ENCODE measurements at places on chromosomes 4 and X.
A peak's percentile ranks its signal among the peaks of the same experiment; 100 is the strongest.

GRCh38 chrX:71301195-71301924, at the start of gene ITGB1BP2:
TSS of gene ITGB1BP2 (plus strand) at chrX:71301750. CDS start at chrX:71301807, 57 bp downstream.
- DNase-seq, result no peak

DNA sequence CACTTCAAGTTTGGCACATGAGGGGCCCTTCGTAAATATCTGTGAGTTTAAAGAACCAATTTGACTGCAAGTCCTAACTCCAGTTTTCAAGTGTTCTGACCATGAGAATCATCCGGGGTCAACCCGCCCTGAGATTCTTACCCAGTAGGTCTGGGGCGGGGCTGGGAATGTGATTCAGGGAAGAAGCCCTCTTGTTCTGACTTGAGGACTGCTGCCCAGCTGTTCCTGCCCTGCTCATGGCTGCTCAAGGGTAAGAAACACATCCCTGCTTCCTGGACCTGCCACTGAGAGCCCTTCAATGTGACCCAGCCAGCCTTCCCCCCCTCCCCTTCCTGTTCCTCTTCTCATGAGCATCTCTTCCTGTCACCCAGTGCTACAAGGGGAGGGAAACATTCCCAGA, 92.7 kb upstream of the PGRMC2 start:
- DNase-seq, result no peak

DNA sequence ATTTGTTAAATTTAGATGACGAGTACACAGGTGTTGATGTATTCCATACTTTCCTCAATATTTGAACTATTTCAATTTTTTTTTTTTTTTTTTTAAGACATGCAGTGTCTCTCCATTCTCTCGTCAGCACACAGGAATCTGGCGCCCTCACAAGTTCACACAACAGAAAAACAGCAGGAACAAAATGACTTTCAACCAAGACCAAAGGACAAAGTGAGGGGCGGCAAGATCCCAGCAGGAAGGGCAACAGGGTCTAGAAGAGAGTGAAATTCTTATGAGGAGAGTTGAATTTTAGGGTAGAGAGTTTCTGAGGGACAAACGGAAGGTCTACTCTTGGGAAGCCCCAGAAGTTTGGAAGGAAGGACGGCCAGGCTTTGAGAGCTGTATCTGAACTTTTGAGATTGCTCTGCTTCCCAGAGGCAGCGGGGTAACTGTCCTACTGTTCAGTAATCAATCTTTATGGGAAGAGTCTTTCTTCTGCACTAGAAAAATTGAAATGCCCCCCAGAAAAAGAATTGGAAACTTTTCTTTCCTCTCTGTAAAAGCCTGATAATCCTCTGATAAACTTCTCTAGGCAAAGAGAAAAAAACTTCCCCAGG, 760.2 kb downstream of the RAB28 start:
- DNase-seq, result no peak

- no peak for DNase-seq
Observed at GRCh38 chrX:97159916-97160800, 276.4 kb downstream of the RPA4 start.

DNA sequence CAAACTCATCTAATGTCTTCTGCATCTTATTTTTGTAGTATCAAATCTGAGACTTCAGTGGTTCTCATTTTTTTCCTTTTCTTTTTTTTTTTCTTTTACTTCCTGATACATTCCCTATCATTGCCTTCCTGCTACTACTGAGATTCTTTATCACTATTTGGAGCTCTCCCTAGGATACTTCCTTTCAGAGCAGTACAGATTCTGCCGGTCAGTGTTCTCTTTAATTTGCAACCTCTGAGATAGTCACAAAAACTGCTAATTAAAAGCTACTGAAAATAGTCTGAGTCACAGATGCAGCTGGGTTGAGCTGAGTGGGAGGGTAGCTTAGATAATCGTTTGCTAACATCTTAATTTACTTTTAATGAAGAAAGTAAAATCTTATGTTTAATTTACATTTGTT, 1279.7 kb downstream of the ARAP2 start:
- no peak for DNase-seq

DNA sequence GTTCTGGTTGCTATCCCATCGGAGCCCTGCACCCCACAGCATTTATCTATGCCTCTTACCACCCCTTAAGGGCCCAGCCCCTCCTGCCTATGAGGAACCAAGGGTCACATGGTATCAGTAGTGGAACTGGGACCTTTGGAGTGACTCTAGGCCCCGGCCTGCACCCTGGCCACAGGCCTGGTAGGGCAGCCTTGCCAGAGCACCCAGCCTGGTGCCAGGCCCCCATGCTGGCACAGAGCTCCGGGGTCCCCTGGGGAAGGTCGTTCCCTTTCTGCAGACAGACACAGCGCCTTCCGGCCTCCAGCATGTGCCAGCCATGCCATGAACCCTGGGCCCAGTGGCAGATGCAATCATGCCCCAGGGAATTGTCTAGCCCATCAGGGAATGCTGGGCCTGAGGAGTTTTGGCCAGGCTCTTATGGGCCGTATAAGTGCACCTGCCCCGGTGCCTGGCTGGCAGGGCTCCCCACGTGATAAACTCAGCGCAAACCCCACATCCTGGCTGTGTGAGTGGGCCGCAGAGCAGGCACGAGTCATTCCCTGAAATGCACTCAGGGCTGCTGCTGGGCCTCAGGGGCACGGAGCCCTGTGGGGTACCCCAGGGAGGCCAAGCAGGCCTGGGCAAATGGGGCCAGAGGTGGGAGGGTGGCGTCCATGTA, 19.8 kb upstream of the ADD1 start:
- DNase-seq, result no peak

GRCh38 chr4:185738820-185739219, 73.2 kb downstream of the SORBS2 start:
- no peak for DNase-seq

GRCh38 chr4:147843162-147843561, 111.3 kb downstream of the ARHGAP10 start:
- DNase-seq, result peak; percentile 22

DNA sequence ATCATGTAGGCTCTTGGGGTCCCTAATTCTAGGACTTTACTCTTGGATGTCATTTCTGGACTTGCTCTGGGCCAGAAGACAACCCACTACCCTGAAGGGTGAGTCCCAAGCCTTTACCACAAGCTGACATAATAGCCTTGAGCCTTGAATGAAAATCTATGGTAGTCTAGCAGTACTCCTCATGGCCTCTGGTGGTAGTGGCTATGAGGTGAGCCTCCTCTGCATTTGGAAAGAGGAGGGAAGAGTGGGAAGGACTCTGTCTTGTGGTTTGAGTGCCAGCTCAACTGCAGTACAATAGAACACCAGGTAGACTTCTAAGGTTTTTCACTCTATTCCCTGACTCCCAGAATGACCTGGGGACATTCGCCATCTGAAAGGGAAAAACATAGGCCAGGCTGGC, 96.5 kb downstream of the DCAF12L1 start:
- DNase-seq, result no peak

DNA sequence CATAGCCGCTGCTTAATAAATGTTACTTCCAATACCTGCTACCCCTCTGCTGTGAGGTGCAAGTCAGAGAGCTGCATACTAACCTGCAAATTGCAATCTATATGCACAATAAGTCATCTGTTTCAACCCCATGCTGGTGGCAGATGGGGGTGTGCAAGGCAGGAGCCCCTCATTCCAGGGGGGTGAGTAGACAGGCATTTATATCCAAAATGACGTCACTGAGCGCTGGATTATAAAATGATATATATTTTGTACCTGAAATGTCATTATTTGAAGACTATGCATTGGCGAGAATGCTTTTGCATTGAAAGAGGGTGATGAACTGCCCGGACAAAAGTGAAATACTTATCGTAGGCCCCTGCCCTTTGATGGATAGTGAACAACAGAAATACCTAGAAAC, 24.7 kb downstream of the RBMX2 start:
- DNase-seq, result no peak

DNA sequence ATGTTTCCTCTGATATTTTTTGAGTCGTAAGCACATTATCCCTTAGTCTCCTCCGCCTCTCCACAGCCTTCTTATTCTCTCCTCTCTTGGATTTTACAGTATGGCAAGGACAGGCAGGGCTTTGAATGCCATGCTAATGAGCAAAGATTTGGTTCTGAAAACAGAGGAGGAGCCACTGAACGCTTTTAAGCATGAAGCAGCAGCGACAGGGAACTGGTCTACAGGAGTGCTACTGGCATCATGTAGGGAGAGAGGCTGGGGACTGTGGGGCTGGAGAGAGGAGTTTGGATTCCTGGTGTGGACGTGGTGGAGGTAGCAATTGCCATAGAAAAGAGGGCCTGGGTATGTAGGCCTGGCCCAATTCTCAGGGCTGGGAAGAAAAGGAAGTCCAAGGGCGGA, 4.6 kb upstream of the CD99L2 start:
- DNase-seq, result no peak

- no peak for DNase-seq
Observed at GRCh38 chrX:2879670-2880069, 49.5 kb downstream of the ARSD start.

GRCh38 chr4:100722133-100722532, 204.3 kb upstream of the EMCN start:
- DNase-seq, result no peak

- DNase-seq, result no peak
Observed at GRCh38 chr4:102717448-102718092, 43.2 kb downstream of the MANBA start.

DNA sequence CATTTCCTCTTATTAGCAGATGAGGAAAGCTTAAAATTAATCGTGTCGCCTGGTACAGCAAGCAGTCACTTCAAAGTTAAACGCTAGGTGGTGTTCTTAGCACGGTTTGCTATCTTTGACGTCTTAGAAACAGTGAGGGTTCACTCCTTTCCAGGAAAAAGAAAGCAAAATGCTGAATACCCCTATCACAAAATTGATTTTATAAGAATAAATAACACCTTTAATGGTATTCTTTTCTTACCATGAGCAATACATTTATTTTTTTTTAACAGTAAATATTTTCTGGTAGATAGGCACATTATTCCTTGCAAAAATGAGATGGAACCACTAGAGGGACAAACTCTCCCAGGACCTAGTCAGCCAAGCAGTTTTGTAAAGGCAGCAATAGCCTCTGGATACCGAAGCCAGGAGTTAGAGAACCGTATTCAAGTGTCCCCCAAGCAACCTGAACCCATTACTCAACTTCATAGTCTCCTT, 153.9 kb downstream of the KDR start:
- no peak for DNase-seq

DNA sequence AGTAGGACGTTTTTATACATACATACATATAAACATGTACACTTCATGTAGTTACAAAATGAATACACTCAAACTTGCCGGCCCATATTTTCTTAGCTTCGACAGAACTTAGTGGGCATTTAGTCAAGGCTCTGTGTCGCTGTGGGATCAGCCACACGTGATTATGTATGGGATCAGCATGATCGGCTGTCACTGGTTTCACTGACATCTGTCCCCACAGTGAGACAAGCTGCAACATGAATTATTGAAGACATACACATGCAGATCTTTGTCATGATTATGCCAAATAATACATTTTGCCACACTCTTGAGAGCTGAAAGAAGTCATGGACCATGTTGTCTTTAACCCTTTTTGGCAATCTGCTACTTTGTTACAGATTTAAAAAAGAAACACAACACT, 38.2 kb upstream of the NAA11 start:
- no peak for DNase-seq

- DNase-seq, result no peak
Observed at GRCh38 chrX:108029928-108030711, 14.7 kb upstream of the VSIG1 start.

- no peak for DNase-seq
Observed at GRCh38 chr4:119730671-119730950, 102.0 kb upstream of the PDE5A start.

DNA sequence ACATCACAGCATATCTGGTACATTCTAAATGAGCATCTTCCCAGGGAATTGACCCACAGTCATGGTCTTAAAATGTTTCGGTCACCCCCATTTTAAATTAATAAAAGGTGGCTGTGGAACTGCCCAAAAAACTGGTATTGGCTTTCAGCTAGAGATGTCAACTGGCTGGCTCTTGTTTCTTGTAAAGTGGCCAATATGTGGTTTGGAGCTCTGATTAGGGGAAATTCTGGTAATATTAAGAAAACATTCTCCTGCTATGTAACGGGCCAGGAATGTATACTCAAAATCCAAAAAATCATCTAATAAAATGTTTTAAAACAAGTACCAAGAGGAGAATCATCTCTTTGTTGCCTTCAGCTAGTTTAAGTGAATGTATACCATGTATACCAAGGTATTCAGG, 62.0 kb upstream of the VCX2 start:
- no peak for DNase-seq

GRCh38 chr4:138910914-138911336, 104.7 kb upstream of the NOCT start:
- no peak for DNase-seq

GRCh38 chrX:40778861-40779575, 43.7 kb upstream of the MED14 start:
- DNase-seq, result no peak

- no peak for DNase-seq
Observed at GRCh38 chrX:41137589-41137988, 52.3 kb downstream of the USP9X start.

DNA sequence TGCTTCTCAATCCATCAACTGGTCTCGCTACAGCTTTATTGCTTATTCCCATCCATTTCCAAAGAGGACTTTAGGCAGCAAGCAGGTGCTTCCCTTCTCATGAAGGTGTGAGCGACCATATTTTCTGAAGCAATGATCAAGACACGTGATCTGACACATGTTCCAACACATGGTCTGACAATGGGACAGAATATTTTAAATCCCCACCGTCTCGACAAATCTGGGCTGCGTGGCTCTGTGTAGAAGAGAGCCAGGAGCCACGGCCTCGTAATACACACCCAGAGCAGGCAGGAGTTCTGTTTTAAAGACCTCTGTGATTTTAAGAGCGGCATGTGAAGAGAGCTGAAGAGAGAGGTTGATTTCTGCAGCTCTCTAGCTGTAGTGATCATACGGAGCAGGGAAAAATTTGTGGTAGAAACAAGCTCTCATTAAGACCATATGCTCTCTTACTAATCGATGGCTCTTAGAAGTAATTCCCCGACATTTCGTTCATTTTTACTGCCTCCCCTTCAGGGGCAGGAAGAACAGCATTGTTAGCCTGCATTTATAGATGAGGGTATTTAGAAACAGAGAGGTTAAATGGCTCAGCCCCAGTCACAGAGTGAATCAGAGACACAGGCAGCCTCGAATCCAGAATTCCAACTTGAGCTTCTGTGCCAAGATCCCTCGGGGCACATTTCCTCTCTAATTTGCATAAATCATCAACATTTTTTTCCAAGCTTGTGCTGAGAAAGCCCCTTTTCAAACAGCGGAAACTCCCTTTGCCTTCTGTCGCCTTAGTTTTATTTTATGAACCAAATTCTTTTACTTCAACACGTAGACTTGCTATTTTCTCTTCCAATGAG, 91.0 kb upstream of the BCOR start:
- DNase-seq, result no peak

GRCh38 chrX:110104078-110104477, 101.2 kb downstream of the TMEM164 start:
- DNase-seq, result no peak
